Posterior vena cava (tissue), 2 donors: ENCODE measurements at places on chromosomes 3 and 15. TPM values are rescaled to one million over a fixed set of nuclear protein-coding genes. Genes with fewer than 3 reads are reported as not detected.

The C3orf85 gene
- not detected for total RNA-seq

The PTPRG gene
- 80.4 TPM for total RNA-seq

The SCN5A gene
- total RNA-seq: 1.4 TPM

The PPCDC gene
- total RNA-seq: 9.2 TPM

The IL17RE gene
- 10.0 TPM for total RNA-seq

The CCR3 gene
- total RNA-seq: not detected

The ASB14 gene
- total RNA-seq: not detected

The TRPM1 gene
- total RNA-seq: not detected

The GPR149 gene
- not detected for total RNA-seq

The TRA2B gene
- total RNA-seq: 84.5 TPM

The CRTAP gene
- 323 TPM for total RNA-seq

The HYAL1 gene
- 10.6 TPM for total RNA-seq

The C3orf20 gene
- 0.10 TPM for total RNA-seq

The SYNPR gene
- not detected for total RNA-seq

The LSMEM2 gene
- total RNA-seq: not detected

The NCBP2 gene
- 42.8 TPM for total RNA-seq

The SI gene
- total RNA-seq: 0.14 TPM

The ACP3 gene
- total RNA-seq: 1.3 TPM

The IL20RB gene
- total RNA-seq: 2.6 TPM

The GUCA1C gene
- not detected for total RNA-seq

The STX19 gene
- not detected for total RNA-seq

The SNAP23 gene
- 55.8 TPM for total RNA-seq

The NEIL1 gene
- total RNA-seq: 25.3 TPM

The PIGZ gene
- total RNA-seq: 3.4 TPM

The RTF1 gene
- 22.9 TPM for total RNA-seq

The THRB gene
- 25.0 TPM for total RNA-seq

The TTC21A gene
- 5.4 TPM for total RNA-seq

The FBLN2 gene
- total RNA-seq: 283 TPM

The ZBTB47 gene
- total RNA-seq: 109 TPM

The SPTBN5 gene
- total RNA-seq: 0.71 TPM

The PIF1 gene
- 1.9 TPM for total RNA-seq

The TGM5 gene
- 1.0 TPM for total RNA-seq

The PLCL2 gene
- 11.9 TPM for total RNA-seq
